Head of caudate nucleus (tissue), 42 donors: ENCODE measurements at places on chromosomes 2 and 18.

- DNase-seq, result no peak
Measured at GRCh38 chr2:162057426-162057825, 16.6 kb downstream of the DPP4 start.

DNA sequence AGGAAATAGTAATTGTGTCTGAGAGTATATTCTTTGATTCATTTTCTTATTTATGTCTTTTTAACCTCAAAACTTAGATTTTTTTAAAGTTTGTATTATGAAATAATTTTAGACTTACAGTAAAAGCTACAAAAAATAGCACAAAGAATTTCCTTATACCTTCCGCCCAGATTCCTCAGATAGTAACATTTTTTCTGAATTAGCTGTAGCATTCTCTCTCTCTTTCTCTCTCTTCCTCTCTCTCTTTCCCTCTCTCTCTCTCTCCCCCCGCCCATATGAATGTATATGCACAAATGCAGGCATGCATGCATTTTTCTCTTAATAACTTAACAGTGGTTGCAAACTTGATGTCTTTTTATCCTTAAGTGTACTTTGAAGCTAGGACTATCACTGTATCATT lies 361.1 kb upstream of the NRP2 start:
- no peak for DNase-seq

DNA sequence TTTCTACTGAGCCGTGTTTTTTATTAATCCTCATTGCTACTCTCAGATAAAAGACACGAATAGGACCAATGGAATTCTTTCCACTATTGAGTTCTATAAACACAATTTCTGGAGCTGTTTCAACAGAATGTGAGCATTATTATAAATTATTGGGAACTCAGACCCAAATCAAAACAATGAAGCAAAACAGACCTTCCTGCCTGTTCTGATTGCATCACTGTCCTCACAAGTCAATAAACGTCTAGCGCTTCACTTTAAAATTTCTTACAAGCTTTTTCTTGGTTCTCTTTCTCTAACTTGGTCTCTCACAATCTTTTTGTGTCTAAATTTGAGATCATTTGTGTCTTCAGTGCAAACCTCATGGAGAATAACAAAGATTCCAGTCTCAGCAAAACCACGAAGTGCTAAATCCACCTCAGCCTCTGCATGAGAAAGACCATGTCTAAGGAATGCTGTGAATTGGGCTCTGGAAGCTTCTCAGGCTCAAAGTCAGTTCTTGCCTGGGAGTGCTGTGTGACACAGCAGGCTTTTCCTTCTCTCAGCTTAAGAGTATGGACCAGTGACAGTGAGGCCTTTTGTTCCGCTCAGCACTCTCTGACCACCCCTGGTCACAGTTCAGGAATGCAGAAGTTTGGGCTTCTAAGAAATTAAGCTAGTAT lies 22.8 kb downstream of the ARHGAP28 start:
- DNase-seq, result no peak

DNA sequence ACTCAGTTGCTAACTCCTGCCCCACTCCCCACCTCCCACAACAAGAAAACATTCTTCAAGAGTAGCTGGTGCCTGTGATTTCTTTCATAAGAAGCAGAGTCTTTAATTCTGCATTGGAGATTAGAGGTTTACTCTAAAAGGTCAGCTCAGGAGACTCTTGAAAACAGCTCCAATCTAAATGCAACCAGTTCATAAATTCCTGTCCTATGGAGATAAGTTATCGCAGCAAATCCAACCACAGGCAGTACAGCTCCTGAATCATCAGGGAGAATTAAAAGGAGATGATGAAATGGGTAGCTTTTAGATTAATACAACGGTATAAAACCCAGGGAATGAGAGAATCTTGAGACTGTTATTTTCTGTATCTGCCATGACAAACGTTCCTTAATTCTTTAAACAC lies 130.7 kb downstream of the SOCS6 start:
- no peak for DNase-seq

DNA sequence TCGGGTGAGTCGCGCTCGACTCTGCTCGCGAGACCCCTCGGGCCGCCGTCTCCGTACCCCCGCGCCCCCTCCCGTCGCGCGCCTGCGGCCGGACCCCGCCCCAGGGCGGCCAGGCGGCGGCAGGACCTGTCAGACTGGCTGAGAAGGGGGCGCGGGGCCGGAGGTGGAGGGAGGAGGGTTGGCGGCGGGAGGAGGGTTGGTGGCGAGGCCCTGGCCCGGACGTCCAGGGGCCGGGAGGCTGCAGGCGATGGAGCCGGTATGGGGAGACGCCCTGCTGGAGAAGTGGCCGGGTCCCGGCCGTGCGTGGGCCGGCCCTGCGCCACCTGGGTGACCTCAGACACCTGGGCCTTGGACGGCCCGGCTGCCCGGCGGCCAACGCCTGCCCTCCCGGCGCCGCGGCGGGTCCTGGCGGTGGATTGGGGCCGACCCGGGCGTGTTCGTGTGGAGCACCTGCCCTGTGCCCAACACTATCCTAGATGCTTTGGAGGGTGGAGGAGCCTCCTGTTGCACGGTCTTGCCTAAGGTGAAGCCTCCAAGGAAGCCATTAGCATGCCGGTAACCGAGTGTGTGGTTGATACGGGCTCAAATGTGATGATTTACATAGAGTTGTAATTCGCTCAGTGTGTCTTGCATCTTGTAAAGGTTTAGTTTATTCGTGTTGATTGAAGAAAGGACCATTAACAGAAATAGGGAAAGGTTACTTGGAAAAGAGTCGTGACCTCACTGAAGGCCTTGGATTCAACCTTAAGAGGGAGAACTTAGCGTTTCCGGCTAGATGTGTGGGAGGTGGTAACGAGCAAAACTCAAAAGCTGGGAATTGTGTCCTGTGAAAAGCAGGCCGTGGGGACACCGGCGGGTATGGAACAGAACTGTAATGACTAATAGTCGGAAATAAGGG lies 550 bp downstream of the MYL12B start:
- DNase-seq, result peak; percentile 29

- no peak for DNase-seq
Measured at GRCh38 chr2:167013227-167013626, 124.9 kb downstream of the XIRP2 start.

DNA sequence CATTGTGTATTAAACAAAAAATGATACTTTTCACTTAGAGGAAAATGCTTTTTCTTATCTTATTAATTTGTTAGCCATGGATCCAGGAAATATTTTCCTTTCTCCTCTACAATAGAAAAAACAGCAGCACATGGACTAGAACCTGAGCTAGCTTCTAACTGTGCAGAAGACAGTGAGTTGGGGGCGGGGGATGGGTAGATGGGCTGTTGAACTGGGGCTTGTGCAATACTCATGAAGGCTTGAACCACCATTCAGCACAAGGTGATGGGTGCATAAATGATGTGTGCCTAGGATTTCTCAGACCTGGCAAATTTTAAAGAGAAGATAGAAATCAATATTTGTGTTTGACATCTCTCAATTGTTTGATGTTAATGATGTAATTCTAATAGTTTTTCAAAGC lies 42.0 kb downstream of the COL5A2 start:
- no peak for DNase-seq

DNA sequence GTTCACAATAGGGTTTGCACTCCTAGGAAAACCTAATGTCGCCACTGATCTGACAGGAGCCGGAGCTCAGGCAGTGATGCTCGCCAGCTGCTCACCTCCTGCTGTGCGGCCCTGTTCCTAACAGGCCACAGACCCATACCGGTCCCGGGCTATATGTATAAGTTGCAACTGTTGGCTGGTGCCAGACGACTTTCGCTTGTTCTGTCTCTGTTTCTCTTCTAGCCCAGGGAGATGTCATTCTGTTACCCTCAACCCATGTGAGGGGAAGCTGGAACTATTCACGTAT lies 170.3 kb downstream of the BCL2 start:
- DNase-seq, result no peak

DNA sequence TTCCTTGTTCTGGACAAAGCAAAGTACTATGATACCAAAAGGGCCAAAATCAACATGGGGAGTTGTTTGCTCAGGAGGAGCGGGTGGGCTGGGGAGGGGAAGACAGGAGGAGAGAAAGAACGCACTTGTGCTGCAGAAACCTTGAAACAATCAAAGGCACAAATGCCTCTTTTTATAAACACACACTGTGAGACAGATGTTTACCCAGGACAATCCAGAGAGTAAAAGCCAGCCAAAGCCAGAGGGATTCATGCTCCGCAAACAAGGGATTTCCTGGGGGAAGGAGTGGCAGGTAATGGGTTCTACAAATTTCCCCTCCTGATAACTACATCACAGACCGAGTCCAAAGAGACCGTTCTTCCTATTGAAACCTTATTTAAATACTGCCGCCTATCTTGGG lies 323.5 kb upstream of the SKOR2 start:
- DNase-seq, result no peak
